Kidney epithelial cell (primary cell): ENCODE measurements at places on chromosomes 4 and X. TPM values are rescaled to one million over a fixed set of nuclear protein-coding genes. Genes with fewer than 3 reads are reported as not detected.

- no peak for DNase-seq
Observed at GRCh38 chr4:79338148-79338547, 12.3 kb upstream of the NAA11 start.

DNA sequence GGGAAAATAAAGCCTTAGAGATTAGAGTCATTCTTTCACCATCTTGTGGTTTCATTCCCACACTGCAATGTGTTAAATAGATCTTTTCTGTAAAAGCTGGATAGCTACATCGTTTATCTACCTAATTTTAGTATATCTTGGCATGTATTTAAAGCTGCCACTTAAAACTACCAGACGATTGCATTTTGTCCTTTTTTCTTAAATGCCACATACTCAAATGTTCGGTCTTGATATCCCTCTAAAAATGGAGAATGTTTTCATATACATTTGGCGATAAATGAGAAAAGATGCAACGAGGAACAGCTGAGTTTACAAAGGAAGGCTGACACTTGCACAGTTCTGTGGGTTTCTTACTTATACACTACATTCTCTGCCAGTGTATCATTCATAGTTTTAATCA is 148.3 kb downstream of the CENPC start:
- DNase-seq: no peak

- DNase-seq: no peak
Observed at GRCh38 chrX:28848707-28849106, 261.5 kb downstream of the IL1RAPL1 start.

GRCh38 chrX:129790146-129790545 is 10.4 kb downstream of the SASH3 start:
- no peak for DNase-seq

DNA sequence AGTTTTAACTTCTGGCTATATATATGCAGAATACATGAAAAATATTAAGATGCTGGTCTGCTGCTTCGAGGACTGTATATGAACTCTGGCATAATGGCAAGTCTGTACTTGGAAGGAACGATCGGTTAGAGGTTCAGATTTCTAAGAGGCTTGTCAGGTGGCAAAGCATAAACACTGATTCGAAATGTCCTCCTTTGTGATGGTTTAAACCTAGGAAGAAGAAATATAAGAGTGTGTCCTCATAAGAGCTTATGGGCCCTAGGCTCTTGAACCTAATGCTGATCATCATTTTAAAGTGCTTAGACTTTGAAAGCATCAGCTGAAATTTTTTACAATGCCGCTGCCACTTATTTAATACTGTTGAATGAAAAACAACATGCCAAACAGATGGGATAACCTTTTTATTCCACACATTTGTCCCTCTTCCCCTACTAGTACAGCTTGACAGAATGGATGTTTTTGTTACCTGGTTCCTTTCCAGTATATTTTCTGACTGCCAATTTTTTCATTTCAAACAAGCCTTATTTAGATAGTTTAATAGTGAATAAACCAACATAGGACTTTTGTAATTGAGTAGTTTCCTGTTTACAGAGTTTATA is 8.8 kb downstream of the SPRY1 start:
- DNase-seq: no peak

DNA sequence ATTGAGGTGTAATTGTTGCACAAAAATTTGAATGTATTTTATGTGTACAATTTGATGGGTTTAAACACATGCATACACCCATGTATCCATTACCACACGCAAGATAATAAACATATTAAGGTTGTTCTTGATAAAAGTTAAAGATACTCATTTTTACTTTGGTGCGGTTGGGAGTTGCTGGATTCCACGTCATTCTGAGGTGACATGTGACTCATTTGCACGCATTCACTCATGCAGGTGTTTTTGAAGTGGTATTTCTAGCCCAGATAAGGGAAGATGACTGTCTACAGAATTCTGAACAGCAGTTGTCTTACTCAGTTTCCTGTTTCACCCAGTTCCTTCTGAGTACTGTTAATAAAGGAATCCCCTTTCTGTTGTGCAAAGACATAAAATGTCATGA is 142.0 kb downstream of the RTL3 start:
- no peak for DNase-seq

DNA sequence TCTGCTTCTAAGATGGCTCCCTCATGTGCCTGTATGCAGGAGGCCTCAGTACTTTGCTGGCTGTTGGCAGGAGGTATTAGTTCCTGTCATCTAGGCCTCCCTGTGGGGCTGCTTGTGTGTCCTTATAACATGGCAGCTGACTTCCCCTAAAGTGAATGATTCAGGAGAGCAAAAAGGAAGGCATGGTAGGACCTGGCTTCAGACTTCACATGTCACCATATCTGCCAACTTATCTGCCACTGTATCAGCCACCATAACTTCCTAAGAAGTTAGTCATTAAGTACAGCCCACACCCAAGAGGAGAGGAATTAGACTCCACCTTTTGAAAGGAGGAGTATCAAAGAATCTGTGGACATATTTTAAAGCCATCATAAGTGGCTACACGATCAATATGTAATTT is 122.5 kb downstream of the UCHL1 start:
- no peak for DNase-seq

Gene CXCL11
- total RNA-seq: 0.07 TPM in 1 of 2 replicates, not detected in the other

Gene ADH7
- not detected in 2 replicates for total RNA-seq

Gene PTCHD1
- total RNA-seq: 0.17 and 0.68 TPM in 2 replicates
